CD14-positive monocyte (primary cell): ENCODE measurements at places on chromosomes 6 and 20. TPM values are rescaled to one million over a fixed set of nuclear protein-coding genes. Genes with fewer than 3 reads are reported as not detected.
A peak's percentile ranks its signal among the peaks of the same experiment; 100 is the strongest.

SGK2 gene
- 0.17 and 0.27 TPM in 2 replicates for polyA plus RNA-seq

DEFB132 gene
- not detected in 2 replicates for polyA plus RNA-seq

C6orf141 gene
- polyA plus RNA-seq, result not detected

ANKRD6 gene
- polyA plus RNA-seq, result 1.2 TPM

FOXQ1 gene
- polyA plus RNA-seq, result 0.04 and 0.11 TPM in 2 replicates

DNA sequence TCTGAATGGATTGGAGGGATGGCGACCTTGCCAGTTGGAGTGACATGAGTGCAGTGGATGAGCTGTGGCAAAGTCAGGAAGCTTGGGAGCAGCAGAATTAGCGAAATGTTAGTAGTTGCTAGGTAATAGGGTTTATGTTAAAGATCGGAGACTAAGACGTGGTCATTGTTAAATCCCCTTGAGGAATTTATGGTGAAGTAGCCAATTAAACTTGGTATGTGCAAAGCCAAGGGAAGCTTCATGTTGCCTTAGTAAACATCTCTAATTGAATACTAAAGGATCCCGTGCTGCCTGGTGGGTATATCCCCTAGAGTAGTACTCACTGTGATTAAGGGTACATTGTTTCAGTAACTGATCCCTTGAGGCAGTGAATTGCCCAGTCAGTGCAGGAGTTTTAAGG lies 106.0 kb downstream of the PRIM2 start:
- H3K36me3 ChIP-seq, result no peaks in the 10 kb centered on the region
- no peak overlapping the region for H3K4me3 ChIP-seq
- no peak for DNase-seq
- no peak overlapping the region for H3K27ac ChIP-seq

- H3K27ac ChIP-seq, result no peak overlapping the region
- H3K4me3 ChIP-seq, result no peak overlapping the region
- peak; percentile 13 for DNase-seq
These were observed 3.1 kb downstream of the ZBTB2 start for GRCh38 chr6:151388236-151388635.

DNA sequence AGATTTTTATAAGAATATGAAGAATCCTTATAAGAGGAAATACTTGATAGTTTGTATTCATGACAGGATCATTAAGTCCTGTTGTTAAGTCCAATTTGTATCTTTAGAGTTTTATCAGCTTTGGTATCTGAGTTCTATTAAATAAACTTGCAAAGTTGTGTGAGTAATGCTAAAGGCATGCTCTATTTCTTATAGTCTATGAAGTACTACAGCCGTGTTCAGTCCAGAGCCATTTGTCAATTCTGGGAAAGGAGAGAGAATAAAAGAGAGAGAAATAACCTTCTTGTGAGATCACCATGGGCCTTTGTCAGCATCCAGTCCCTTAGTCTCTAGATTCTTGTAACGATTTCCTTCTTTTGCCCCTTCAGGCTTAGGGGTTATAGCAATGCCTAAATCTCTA lies 181.2 kb upstream of the POU3F2 start:
- no peaks in the 10 kb centered on the region for H3K4me1 ChIP-seq
- DNase-seq, result no peak
- H3K27ac ChIP-seq, result no peak overlapping the region
- no peaks in the 10 kb centered on the region for H3K27me3 ChIP-seq

GRCh38 chr6:154056536-154056935 lies 17.5 kb downstream of the OPRM1 start:
- no peak overlapping the region for H3K4me3 ChIP-seq
- no peaks in the 10 kb centered on the region for H3K27me3 ChIP-seq
- no peaks in the 10 kb centered on the region for H3K36me3 ChIP-seq

DNA sequence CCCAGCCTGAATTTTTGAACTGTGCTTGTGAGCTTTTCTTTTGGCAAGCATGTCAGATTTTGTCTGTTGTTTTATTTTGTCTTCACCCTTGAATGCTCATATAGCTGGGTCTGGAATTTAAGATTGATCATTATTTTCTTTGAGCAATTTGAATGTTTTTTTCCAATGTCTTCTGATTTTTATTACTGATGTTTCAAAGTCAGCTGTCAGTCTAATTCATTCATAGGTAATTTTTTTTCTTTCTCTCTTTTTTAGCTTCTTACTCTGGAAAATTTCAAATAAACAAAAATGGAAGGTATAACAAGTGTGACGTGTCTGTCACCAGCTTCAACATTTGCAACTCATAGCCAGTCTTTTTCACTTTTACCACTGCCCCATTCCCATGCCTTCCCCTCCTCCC lies 15.1 kb downstream of the ATRN start:
- no peaks in the 10 kb centered on the region for H3K27me3 ChIP-seq
- no peak overlapping the region for H3K27ac ChIP-seq
- no peak for DNase-seq

DNA sequence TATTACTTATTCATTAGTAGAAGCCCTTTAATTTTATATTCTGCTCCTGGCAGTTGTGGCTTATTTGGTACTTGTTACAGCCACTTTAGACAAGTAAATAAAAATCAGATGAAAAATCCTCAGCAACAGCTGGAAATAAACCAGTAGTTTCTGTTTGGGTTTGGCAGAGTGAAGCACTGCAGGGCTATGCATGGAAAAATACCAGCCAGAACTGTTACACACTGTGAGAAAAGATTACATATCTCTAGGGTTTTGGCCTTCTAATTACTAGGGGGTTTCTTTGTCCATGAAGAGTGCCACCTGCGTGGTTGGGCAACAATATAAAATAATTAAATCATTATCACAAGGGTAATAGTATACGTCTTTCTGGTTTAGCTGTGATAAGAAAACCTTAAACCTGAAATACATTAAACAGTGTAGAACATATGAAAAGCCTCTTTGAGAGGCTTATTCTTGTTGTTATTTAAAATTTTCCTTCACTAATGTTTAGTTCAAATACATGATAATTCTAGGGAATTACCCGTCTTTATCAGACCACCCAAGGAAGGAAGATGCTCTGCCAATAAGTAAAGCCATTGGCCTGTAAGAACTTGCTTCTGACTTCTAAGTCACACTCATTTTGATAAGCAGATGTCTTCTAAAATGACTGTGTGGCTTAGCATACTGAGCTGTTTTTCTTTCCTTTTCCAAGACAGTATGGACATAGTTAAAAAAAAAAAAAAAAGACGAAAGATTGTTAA lies 320.0 kb upstream of the FLRT3 start:
- no peak overlapping the region for H3K4me3 ChIP-seq
- no peaks in the 10 kb centered on the region for H3K36me3 ChIP-seq
- no peak for DNase-seq

- no peak overlapping the region for H3K4me3 ChIP-seq
- no peaks in the 10 kb centered on the region for H3K27me3 ChIP-seq
- peaks cover under 1% of the 10 kb centered on the region for H3K4me1 ChIP-seq
- H3K27ac ChIP-seq, result no peak overlapping the region
These were observed 43.5 kb upstream of the SCAF8 start for GRCh38 chr6:154689493-154690255.

GRCh38 chr6:122063076-122063475 lies 336.4 kb upstream of the HSF2 start:
- H3K27me3 ChIP-seq, result no peaks in the 10 kb centered on the region
- no peak for DNase-seq
- no peak overlapping the region for H3K27ac ChIP-seq
- no peaks in the 10 kb centered on the region for H3K36me3 ChIP-seq

- peak overlapping the region; percentile 12 for H3K27ac ChIP-seq
- H3K4me1 ChIP-seq, result peaks cover 12% of the 10 kb centered on the region
- H3K36me3 ChIP-seq, result no peaks in the 10 kb centered on the region
- H3K4me3 ChIP-seq, result peak overlapping the region; percentile 63
- peak; percentile 97 for DNase-seq
- peaks cover 4% of the 10 kb centered on the region for H3K27me3 ChIP-seq
These were observed 6.6 kb downstream of the L3MBTL1 start for GRCh38 chr20:43513931-43514647.

GRCh38 chr6:127199470-127199869 lies 67.2 kb upstream of the RNF146 start:
- H3K27ac ChIP-seq, result no peak overlapping the region
- H3K36me3 ChIP-seq, result no peaks in the 10 kb centered on the region

DNA sequence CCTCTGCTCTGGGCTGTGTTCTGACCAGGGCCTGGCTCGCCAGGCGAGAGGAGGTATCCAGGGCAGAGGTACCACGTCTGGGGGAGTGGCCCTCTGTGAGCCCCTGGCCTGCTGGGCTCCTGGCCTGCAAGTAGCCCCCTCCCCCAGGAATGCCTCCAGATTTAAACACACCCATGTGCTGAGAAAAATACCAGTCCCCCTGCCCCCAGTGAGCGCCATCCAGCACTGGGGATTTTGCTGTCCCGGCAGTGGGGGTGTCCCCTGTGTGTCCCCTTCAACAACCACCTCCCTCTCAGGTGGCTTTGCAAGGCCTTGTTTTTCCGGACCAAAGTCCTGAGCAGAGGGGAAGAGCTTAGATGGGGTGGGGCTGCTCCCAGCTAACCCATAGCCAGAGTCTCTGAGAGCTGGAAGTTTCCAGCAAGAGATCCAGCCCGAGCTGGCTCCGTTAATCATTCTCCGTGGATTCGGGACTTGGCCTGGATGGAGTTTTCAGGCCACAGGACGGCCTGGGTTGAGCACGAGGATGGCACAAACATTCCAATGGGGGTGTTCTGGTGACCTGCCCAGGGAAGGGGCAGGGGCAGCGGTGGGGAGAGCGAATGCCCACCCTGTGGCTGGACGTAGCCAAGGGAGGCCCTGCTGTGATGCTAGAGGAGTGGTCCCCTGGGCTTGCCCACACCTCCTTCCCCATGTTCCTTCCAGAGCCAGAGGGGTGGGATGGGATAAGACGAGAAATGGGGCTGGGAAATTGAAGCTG lies 29.0 kb downstream of the PCK1 start:
- no peak overlapping the region for H3K4me3 ChIP-seq
- H3K27ac ChIP-seq, result no peak overlapping the region
- no peak for DNase-seq
- H3K4me1 ChIP-seq, result no peaks in the 10 kb centered on the region
- no peaks in the 10 kb centered on the region for H3K27me3 ChIP-seq
- H3K36me3 ChIP-seq, result no peaks in the 10 kb centered on the region

DNA sequence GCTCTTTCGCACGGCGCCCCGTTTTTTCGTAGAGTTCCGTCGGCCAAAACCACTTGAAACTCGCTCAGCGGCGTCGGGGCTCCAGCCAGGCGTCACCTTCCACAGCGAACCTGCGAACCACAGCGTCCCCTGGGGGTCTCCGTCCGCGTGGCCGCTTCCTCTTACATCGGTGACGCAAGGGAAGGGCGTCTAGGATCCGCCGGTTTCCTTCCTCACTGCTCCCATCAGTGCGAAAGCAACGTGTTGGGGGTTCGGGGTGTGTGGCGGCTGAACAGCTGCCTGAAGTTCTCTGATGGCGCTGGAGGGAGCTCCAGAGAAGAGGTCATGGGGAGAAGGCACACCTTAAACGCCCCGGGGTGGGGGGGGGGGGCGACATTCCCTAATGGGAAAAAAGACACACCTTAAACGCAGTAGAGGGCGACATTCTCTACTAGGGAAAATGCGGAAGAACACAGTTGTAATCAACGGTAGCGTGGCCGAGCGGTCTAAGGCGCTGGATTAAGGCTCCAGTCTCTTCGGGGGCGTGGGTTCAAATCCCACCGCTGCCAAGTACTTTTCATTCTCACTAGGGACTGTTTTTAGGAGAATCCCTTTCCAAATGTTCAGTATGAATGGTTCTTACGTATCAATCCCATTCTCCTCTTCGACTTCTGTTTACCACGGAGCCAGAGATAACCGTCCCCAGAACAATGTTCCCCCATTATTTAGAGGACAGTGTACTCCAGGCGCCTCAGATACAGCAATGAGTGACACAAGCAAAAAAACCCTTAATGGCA lies 16.4 kb downstream of the ZNF311 start:
- H3K4me3 ChIP-seq, result no peak overlapping the region
- DNase-seq, result peak; percentile 85
- no peaks in the 10 kb centered on the region for H3K36me3 ChIP-seq
- peaks cover 22% of the 10 kb centered on the region for H3K4me1 ChIP-seq

DNA sequence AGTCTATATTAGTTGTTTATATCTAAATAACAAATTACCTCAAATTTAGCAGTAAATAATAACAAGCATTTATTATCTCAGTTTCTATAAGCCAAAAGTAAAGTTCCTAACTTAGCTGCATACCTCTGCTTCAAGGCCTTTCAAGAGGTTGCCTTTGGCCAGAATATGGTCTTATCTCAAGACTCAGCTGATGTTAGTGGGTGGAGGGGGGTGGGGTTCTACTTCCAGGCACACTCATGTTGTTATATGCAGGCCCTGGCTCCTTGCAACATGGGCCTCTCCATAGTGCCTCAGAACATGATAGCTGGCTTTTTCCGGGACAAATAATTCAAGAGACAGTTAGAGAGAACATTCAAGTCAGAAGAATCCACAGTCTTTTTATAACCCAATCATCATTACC lies 266.0 kb downstream of the ADGRB3 start:
- no peak overlapping the region for H3K27ac ChIP-seq
- no peak overlapping the region for H3K4me3 ChIP-seq
- H3K36me3 ChIP-seq, result no peaks in the 10 kb centered on the region
- no peaks in the 10 kb centered on the region for H3K4me1 ChIP-seq

DNA sequence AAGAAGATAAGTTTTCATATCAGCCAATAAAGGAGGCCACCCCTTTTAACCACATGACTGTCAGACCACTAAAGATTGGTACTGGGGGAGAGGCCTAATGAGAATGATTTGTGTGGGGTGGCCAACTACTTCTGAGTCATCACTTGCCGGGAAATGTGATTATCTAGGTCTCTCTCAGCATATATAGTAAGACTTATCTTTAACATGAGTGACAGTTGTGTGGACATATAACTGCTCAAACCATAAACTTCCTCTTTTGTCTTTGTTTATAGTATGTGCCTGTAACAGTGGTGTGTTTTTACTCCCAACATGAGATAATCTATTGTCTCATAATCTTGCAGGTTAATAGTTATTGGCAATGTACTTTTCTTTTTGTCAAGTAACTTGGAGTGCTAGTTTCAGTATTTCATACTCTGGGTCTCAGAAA lies 312.4 kb downstream of the CDKAL1 start:
- DNase-seq, result no peak
- H3K36me3 ChIP-seq, result no peaks in the 10 kb centered on the region
- H3K27me3 ChIP-seq, result no peaks in the 10 kb centered on the region
- no peak overlapping the region for H3K4me3 ChIP-seq
- no peaks in the 10 kb centered on the region for H3K4me1 ChIP-seq
- H3K27ac ChIP-seq, result no peak overlapping the region

- no peaks in the 10 kb centered on the region for H3K36me3 ChIP-seq
- DNase-seq, result no peak
- H3K27me3 ChIP-seq, result peaks cover under 1% of the 10 kb centered on the region
- H3K27ac ChIP-seq, result no peak overlapping the region
- H3K4me1 ChIP-seq, result no peaks in the 10 kb centered on the region
These were observed 6.1 kb downstream of the CST5 start for GRCh38 chr20:23873370-23874015.

DNA sequence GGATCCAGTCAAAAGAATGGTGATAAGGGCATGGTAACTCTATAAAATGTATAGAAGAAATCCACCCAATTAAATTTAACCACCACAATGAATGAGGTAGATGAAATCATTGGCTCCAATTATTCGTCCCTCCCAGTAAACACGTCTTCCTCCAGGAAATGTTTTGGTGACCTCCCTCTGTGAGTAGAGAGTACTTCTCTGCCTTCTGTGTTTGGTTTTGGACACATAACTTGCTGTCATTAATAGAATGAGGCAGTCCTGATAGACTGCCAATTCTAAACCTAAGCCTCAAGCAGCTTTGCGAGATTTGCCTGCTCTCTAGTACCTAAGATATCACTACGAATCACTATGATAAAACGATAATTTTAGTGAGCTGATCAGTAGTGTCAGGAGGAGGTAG lies 632.8 kb downstream of the HDGFL1 start:
- no peak overlapping the region for H3K27ac ChIP-seq
- H3K4me3 ChIP-seq, result no peak overlapping the region
- DNase-seq, result no peak
- H3K27me3 ChIP-seq, result no peaks in the 10 kb centered on the region
- no peaks in the 10 kb centered on the region for H3K36me3 ChIP-seq

- H3K4me1 ChIP-seq, result no peaks in the 10 kb centered on the region
- H3K27me3 ChIP-seq, result no peaks in the 10 kb centered on the region
- H3K36me3 ChIP-seq, result no peaks in the 10 kb centered on the region
- DNase-seq, result no peak
These were observed 89.7 kb upstream of the EEF1E1 start for GRCh38 chr6:8192067-8192466.
